NCI-H82 (cell line): ENCODE measurements at places on chromosomes 5 and 9.

DNA sequence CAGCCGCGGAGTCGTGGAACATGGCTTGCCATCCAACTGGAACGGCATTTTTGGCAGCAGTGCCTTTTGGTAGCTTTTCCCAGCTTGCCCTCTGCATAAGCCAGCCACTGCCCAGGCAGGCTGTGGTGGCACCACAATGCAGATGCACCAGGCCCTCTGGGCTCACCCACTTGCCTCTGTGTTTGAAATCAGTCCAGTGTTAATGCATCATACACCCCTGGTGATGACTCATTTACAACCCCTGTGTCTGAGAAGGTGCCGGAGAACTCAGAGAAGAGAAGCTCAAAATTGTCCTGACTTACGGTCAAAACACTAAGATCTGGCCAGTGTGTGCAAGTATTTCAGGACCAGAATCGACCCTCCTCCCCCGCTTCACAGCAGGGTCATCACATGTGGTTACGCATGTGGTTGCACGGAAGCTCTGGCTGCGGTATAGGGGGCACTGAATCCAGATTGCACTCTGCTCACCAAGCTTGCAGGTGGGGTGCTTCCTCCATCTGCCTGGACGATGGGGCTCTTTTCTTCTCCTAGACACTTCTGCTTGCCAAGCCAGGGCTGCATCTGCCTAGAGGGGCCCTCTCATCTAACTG is 66.5 kb upstream of the SMIM15 start:
- DNase-seq = no peak

GRCh38 chr9:121771418-121771817 is 120.0 kb downstream of the DAB2IP start:
- no peak for DNase-seq

- DNase-seq = no peak
Observed at GRCh38 chr9:129548571-129549135, 72.2 kb downstream of the C9orf50 start.

DNA sequence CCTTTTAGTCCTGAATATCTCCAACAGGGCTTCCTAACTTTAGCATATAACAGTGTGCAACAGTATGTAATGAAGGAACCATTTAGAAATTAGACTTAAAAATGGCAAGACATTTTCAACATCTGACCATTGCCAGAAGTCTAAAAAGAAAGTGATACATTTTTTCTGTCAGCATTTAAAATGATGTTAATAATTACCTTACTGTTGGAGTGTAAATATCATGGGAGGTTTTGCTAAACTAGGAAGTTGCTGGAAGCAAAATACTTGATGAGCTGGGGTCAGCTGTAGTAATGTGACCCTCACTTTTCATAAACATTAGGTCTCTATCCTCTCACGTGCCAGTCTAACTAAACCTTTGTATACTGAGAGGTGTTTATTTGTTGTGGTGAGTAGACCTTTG is 68.8 kb downstream of the NTRK2 start:
- no peak for DNase-seq

DNA sequence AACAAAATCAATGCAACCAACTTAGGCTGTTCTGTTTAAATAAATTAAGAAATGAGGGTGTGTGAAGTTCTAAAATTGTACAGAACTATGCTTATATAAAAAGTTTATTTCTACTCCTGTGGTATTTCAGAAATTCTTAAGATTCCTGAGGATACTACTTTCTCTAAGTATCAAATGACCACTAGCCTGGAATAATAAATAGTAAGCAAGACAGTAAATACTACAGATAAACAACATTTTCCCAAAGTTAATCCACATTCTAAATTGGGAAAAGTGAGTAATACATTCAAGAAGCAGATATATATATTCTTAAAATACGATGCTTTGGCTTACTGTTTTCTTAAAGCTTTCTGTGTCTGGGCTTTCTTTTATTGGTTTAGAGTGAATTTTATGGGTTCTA is 29.5 kb downstream of the CCNH start:
- DNase-seq = no peak

GRCh38 chr5:157273131-157273556 is 7.2 kb downstream of the CYFIP2 start:
- DNase-seq = peak; percentile 50

GRCh38 chr5:111859533-111860270 is 102.7 kb upstream of the NREP start:
- DNase-seq = peak; percentile 6

DNA sequence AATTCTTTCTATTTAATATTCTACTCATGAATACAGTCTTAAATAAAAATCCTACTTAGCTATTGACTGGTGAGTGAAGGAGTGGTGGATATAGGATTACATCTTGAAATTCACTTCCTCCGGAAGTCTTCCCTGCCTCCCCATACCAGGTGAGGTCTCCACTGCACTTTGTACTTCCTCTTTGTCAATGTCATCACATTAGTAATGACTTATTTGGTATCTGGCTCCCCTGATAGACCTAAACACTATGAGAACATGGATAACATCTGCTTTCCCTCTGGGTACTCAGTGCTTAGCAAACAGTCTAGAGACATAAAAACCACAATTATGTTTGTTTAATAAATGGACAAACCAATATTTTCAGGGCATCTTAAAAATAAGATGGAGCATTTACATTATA is 532.1 kb downstream of the PDE4D start:
- DNase-seq = peak; percentile 17

DNA sequence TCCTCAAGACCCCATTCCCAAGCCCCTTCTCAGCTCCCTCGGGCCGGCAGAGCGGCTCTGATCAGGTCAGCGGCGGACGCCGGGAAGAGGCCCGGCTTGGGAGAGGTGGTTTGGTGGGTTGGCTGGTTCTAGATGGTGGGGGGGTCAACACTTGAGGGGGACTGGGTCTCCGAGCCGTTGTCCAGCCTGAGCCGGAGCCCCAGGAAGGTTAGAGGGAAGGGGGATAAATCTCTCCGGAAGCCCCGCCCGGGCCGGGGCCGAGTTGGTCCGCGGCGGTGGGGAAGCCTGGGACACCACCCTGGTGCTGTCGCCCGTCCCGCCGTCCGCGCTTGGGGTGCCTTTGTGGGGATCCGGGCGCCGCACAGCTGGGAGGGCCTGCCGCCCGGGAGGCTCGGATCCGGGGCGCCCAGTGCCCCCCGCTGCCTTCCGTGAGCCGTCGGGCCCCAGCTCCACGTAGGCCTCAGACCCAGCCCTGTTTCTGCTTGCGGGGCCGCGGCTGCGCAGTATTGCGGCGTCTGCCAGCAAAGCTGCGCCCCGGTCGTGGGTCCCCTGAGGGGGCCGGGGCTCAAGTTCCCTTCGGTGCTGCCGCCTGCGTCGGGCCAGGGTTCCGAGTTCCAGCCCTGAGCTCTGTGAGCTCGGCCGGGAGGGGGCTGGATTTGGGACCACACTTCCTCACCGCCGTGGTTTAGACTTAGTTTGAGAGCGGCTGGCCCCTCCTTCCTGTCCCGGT is 542 bp upstream of the TRIM52 start:
- no peak for DNase-seq

GRCh38 chr5:90289837-90290236 is 119.7 kb downstream of the CETN3 start:
- DNase-seq = peak; percentile 24

DNA sequence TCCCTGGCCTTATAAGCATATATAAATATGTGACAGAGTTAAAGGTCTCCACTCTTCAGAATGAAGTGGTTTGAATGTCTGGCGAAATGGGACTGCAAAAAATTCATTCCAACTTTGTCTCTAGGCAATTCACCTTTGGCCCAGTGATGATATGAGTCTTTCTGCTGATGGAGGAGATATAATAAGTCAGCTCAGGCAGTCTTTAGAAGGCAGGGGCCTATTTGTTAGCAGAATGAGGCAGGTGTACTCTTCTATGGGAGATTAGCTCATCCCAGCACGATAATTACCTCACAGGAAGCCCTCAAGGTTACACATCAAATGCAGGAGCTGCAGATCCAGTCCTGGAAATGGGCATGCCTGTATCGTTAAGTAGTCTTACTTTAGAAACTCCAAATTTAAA is 300.5 kb downstream of the NR2F1-AS1 start:
- peak; percentile 30 for DNase-seq

- DNase-seq = peak; percentile 74
Observed at GRCh38 chr5:153964880-153965645, 73.6 kb downstream of the FAM114A2 start.

DNA sequence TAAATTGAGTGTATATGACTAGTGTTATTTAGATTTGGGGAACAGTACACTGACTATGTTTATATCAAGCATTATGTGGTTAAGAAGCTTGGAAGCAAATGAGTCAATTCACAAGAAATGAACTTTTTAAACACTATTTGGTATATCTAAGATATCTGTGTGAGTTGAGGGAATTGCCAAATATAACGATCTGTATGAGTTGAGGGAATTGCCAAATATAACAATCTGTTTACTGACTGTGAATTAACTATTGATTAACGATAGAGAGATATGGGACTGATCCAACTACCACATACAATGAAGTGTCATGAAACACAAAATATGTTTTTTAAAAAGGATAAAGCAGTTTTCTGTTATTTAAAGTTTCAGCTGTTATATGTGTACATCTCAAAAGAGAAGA is 301.4 kb downstream of the TENT4A start:
- no peak for DNase-seq

- DNase-seq = no peak
Observed at GRCh38 chr5:128626536-128627090, 88.6 kb upstream of the FBN2 start.

DNA sequence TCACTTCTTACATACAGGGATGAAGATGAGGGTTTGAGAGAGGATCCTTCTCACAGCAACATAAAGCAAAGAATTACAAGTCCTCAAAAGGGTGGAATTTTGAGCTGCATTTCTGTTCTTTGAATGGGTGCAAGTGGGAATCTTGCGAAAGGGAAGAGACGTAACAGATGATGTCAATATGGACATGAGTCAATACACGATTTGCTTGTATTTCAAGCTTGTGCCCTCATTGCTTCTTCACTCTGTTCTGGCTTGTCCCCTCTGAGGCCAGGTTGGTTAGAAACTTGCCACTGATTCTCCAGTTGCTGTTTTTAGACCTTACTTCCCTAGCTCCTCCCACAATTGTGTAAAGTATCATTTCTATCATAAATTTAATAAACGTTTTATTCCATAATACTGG is 104.8 kb upstream of the CLINT1 start:
- no peak for DNase-seq

DNA sequence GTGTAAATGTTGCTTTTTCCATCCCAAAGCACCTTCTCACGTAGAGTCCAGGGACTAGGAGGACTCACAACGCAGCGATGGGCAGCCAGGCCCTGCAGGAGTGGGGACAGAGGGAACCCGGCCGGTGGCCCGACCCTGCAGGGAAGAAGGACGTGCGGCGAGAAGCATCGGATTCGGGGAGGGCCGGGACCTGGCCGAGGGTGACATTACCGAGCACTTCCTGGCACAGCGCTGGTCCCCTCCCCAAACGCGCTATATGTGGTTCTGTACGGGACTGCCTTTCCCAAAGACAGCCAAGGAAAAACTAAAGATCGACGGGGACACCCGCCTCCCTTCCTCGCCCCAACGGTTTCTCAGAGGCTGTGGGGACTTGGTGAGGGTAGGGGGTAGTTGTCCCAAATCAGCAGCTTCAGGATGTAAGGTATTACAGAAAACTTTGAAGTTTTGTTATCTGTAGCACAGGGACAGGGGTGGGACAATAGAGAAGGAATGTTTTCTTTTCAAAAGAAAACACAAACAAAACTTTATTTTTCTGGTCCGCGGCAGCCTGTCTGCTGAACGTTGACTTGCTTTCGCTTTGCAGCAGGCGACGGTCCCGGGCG is 887 bp upstream of the MAP3K1 start:
- DNase-seq = peak; percentile 40

DNA sequence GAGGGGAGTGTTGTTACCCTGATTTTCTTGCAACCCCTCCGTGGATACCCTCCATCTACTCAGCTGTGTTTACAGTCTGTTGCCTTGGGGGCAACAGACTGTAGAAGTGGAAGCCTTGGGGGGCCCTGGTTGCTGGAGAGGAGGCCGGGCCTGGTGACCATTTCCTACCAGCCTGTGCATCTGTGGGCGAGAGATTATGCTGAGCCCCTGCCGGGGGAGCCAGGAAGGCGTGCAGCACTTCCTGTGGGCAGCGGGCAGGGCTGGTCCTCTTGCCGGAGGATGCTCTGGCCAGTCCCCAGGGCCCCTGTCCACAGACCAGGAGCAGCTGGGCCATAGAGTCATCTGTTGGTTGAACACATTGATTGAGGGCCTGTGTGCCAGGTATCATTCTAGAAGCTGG is 11.1 kb downstream of the ERGIC1 start:
- no peak for DNase-seq

- no peak for DNase-seq
Observed at GRCh38 chr5:112697322-112697721, 40.4 kb upstream of the APC start.

DNA sequence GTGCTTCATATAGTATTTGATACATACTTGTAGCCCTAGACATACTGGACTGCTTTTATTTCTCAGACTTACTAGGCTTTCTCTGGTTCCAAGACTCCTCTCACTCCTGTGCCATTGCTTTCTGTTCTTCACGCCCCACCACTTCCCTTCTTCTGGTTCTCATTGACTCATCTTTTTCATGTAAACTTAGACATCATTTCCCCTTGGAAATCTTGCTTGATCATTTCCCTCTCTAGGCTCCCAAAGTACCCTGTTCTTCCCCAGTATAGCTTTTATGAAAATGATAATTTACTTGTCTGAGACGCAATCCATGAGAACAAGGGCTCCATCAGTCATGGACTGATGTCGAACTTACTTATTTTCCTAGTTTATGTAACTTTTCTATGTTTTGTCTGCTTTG is 83.5 kb downstream of the TLR4 start:
- no peak for DNase-seq

- DNase-seq = no peak
Observed at GRCh38 chr9:133888809-133889491, 103.2 kb downstream of the VAV2 start.

GRCh38 chr5:176908675-176909368 is 9.7 kb upstream of the HK3 start:
- DNase-seq = no peak

DNA sequence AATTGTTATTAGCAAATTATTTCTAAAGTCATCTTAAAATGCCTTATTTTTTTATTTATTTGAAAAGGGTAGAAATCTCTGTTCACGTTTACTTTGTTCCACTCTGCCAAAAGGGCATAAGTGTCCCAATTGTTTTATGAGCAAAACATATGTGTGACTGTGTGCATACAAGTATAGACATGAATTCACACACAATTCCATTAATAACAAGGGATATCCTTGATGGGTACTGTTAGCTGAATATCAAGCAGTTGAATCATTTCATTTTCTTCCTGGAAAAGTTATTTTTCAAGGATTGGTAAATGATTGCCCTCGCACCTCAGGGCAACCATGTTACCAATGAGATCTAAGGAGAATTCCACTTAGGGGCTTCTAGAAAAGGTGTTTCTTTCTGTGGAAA is 92.1 kb upstream of the TAF11L2 start:
- no peak for DNase-seq

GRCh38 chr5:145984072-145984471 is 47.7 kb downstream of the SH3RF2 start:
- DNase-seq = no peak

DNA sequence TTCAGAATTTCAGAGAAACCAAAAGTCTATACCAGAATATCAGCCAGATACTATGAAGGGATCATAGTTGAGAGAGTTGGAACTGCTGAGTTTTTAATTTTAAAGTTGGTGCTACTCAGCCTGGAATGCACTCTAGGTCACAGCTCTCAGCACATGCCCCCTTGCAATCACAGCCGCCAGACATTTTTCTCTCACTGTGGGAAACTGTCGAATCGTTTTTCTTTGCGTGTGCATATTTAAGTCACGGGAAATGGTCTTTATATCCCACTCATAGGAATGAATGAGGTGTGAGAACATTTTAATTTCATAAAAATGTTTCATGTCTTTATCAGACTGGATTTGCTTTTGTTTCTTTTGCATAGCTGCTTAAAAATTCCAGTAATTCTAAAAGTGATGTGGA is 12.2 kb upstream of the SPDL1 start:
- no peak for DNase-seq
